B cell (primary cell): ENCODE measurements at places on chromosomes 3 and 15. TPM values are rescaled to one million over a fixed set of nuclear protein-coding genes. Genes with fewer than 3 reads are reported as not detected.

CACNA2D2 gene
- 0.85 and 1.2 TPM in 2 replicates for total RNA-seq

EIF1B gene
- total RNA-seq, result 70.6 and 78.1 TPM in 2 replicates

ANKRD34C gene
- total RNA-seq, result not detected in 2 replicates

TRAK1 gene
- total RNA-seq, result 129 and 134 TPM in 2 replicates
